ENCODE measurements at places on chromosomes 12 and 14.
A peak's percentile ranks its signal among the peaks of the same experiment; 100 is the strongest.

DNA sequence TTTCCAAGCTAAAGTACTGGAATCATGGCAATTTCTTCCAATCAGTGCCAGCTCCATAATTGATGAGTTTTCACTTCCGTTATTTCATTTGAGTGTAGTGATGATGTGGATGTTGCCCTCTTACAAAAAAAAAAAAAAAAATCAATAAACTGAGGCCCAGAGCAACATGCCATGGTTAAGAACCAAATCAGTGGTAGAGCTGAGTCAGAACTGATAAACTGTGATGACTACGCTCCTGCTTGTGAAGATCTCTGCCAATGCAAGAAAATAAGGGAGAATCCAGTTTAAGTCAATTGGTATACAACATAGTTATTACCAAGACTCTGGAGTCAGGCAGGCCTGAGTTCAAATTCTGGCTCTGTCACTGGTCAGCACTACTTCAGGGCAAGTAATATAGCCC lies 102.7 kb downstream of the GPR135 start:
- DNase-seq: no peak

DNA sequence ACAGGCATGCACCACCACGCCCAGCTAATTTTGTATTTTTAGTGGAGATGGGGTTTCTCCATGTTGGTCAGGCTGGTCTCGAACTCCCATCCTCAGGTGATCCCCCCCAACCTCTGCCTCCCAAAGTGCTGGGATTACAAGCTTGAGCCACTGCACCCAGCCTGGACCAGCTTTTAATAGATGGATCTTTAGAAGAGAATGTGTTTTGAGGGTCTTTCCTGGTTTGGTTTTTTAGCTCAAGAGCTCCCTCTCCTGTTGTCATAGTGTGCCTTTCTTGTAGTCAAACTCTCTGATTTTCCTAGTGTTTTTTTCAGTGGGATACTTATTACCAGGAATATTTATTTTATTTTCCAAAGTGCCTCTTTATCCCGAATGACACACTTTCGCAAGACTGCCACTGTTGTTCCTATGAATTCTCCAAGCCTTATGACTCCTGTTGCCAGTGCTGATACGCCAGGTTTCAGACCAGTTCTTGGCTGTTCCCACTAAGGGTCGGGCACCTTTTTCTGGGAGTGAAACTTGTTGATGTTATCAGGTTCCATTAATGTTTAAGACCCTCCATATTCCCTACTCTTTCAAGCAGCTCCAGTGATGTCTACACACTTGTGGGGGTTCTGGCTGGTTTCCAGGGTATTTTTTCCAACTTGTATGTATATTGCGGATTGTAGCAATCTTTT lies 31.5 kb upstream of the LIMA1 start:
- DNase-seq: peak; percentile 83

DNA sequence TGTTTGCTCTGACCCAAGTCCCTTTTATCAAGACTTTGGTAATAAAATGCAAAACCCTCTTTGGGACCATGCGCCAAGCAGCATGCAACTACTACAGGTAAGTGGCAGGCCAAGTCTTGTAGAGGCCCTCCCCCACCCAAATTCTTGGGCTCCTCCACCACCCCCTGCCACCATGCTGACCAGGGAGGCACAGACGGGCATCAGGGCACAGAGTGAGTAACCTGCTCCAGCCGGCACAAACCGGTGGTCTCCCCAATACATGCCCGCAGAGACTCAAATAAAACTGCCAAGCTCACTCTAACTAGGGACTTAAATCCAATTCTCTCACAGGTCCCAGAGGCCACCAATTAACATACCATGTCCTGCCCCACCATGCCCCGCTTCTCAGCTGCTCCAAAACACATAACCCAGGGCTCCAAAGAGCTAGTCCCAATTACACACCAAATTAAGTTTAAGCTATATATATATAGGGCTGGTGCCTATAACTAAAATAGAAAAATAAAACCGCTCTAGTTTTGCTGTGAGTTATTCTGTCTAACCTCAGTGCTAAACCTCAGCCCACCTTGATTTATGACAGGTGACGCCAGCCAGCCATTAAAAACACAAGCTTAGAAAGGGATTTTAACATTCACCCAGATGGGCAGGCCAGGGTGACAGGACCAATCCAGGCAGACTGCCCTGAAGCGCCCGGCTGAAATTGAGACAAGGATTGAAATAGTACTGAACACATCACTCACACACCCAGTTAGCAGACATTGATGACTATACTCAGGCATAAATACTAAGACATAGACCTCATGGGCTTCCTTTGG lies 81.0 kb downstream of the CLMN start:
- DNase-seq: no peak

DNA sequence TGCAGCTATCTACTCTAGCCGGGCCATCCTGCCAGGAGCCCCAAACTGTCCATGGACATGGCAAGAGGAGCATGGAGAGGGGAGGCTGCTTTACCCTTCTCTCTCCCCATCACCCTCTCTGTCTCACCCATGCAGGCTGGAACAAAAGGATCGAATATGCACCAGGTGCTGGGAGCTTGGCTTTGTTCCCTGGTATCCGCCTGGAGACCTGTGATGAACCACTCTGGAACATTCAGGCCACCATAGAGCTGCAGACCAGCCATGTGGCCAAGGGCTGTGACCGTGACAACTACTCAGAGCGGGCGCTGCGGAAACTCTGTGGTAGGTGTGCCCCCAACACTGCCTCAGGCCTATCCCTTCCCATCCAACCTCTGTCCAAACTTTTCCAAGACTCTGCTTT lies 5.9 kb downstream of the CLSTN3 start:
- DNase-seq: no peak

DNA sequence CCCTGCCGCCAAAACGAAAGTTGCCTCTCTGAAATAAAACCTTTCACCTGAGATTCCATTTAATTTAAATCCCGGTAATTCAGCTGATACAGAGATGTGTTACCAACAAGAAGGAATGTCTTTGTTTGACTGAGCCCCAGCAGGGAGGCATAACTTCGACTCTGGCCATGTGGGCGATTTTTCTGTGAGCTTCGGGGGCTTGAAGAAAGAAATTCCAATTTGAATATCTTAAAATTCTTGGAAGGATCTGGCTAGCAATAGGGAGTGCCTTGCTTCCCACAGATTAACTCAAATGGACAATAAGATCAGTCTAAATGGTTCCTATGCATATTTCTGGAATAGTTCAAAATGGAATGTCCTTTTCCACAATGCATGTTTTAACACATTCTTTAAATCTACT lies 252.5 kb upstream of the TMPO start:
- DNase-seq: no peak

DNA sequence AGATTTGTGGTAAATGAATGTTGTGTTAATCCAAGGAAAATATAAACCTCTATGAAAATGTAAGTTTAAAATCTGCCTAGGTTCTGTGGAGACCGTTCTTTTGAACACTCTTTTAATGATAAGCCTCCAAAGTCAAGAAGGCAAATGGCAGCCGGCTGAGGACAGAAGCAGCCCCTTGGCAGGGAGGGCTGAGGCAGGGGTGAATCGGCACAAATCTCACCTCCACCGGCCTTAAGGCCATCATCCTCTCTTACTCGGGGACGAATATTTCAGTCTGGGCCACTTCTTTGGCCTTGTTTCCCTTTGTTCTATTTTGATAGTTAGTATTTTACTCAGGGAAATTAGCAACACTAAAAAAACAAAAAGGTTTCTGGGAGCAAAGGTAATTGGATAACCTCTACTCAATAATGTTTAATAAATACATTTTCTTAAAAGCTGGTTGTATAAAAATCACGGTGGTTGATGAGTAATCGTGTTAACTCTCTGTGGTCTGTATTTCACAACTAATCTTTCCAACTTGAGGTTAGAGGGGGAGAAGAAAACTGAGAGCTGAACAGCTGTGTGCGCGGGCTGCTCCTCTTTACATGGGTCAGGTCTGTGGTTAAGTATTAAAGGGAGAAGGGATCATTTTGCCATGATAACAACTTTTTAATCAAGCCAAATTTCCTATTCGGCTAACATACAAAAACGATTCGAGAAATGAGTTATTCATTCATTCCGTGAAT lies 18.6 kb downstream of the LGMN start:
- peak; percentile 24 for DNase-seq

DNA sequence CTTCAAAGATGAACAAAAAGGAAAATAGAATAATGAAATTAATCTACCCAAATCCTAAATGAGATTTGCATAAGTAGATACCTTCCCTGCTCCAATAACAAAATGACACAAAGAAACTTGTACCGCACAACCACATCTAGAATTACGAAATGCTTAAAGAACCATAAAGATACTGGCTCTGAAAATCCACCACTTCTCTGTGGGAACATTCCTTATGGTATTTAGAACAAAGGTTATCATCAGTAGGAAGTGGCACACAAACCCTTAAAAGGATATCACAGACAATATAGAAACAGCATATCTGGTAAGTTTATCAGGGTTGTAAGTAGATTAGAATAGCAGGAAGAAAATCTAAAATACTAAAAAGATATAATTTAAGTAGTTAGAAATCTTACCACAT lies 11.6 kb downstream of the IAPP start:
- no peak for DNase-seq

DNA sequence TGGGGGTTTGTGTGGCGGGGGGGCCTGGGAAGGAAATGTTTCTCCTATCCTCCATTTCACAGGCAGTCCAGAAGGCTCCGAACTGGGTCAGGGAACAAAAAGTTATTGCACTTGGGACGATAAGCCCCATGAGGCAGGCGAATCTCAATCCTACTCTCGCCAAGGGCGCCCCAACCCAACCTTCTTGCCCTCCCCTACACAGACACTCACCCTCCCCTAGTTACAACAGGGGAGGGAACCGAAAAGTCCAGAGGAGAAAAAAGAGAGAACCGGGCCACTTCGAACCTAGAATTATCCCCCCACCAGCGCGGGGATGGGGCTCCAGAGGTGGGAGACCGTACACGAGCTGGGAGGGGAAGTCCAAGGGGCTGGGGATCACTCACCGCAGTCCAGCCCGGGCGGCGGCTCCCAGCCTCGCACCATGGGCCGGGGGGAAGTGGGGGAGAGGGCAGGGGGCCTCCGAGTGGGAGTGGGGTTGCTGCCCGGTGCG lies 357 bp downstream of the HOMEZ start:
- DNase-seq: peak; percentile 12

GRCh38 chr12:107361970-107362369 lies 268.6 kb upstream of the CRY1 start:
- no peak for DNase-seq

GRCh38 chr12:4701395-4702190 lies 18.6 kb upstream of the GALNT8 start:
- DNase-seq: no peak

- no peak for DNase-seq
These were observed 4.4 kb upstream of the GPHN start for GRCh38 chr14:66503532-66503931.

DNA sequence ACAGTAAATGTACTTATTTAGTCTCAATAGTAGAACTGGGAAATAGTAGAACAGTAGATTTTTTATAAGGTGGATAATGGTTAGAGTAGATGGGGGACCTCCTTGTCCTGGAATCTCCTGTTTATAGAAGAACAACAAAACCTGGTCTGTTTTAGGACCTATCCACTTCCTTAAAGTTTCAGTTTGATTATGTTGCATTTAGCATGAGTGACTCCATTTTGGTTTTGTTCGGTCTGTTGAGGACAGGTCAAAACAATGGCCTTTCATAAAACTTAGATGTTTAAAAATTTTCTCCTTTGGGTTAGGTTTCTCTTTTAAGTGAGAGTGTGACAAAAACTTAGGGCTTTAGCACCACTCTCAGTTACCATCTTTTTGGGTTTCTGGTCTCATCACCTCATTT lies 308.9 kb downstream of the BTG1 start:
- DNase-seq: no peak

DNA sequence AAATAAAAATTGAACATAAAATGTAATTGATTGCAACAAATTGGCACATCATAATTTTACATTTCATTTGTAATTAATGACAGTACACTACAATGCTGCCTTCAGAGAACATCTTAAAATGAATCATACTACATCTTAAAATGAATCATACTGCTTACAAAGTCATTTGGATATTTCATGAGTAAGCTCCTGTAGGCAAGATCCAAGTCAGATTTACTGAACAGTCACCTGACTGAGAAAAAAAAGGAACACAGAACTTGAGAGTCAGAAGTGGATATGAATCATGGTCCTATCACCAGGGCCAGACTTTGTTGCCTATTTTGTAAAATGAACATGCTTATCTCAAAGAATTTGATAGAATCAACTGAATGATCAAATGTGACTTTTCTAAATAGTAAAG lies 32.7 kb upstream of the FBLN5 start:
- DNase-seq: peak; percentile 84

DNA sequence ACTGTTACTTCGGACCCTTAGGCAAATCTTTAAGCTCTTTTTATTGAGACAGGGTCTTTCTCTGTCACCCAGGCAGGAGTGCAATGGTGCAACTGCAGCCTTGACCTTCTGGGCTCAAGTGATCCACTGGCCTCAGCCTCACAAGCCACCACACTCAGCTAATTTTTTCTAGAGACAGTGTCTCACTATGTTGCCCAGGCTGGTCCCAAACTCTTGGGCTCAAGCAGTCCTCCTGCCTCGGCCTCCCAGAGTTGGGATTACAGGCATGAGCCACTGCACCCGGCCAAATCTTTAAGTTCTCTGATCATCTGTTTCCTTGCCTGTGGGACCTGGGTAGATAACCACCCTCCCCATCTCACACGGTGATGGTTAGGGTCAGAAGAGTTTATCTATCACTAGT lies 2.3 kb upstream of the GPX2 start:
- no peak for DNase-seq

GRCh38 chr12:27898022-27898421 lies 74.5 kb downstream of the PTHLH start:
- DNase-seq: no peak

- DNase-seq: no peak
These were observed 47.2 kb downstream of the NPAS3 start for GRCh38 chr14:32985866-32986265.

Measured in AG08395 (cell line).